Ureter (tissue), 1 donor: ENCODE measurements at places on chromosomes 16 and 17. TPM values are rescaled to one million over a fixed set of nuclear protein-coding genes. Genes with fewer than 3 reads are reported as not detected.

Gene MRPS23
- total RNA-seq: 37.5 TPM

Gene ELP5
- total RNA-seq: 46.3 TPM

Gene TBC1D3B
- 13.6 TPM for total RNA-seq

Gene ICAM2
- 39.0 TPM for total RNA-seq

Gene CCDC40
- 12.4 TPM for total RNA-seq

DNA sequence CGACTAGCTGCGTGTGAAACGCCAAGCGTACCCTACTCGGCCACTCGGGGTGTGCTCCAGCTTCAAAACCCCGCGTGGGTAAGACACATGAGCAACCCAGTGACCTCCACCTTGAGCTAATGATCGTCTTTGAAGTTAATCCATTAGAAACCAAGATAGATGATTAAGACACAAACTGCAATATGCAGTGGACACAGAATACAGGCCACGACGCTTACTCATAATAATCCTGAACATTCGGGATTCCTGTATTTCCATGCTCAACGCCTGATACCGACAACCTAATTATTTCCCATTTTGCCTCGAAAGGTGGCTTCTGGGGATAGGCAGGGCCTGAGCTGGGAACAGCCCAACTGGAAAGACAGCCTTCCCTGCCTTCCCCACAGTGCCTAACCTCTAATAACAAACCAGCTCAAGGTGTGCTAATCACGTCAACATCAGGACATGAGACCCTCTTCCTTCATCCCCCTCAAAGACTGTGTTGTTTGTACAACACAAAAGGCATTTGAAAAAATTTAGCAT, 504 bp upstream of the COPRS start:
- no peak for DNase-seq

- DNase-seq: no peak
Measured at GRCh38 chr17:72765368-72766153, 326.9 kb downstream of the SLC39A11 start.
